ENCODE measurements at places on chromosomes 6 and 20.

DNA sequence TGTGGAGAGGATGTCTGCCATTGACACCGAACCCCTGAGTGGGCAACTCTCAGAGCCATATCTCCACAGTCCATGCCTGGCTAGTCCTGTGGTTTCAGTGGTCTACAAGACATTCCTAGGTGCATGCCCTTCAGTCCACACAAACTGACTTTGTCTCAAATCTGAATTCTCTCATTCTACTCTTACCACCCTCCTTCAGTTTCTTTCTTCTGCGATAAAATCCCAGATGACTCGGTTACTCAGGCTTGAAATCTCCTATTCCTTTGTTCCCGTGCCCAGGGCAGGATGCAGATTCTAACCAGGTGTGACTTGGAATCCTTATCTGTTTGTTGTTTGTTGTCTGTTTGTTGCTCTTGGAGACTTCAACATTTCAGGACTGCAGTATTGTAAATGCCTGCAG is 9.3 kb downstream of the CDS2 start:
- no peak for DNase-seq

DNA sequence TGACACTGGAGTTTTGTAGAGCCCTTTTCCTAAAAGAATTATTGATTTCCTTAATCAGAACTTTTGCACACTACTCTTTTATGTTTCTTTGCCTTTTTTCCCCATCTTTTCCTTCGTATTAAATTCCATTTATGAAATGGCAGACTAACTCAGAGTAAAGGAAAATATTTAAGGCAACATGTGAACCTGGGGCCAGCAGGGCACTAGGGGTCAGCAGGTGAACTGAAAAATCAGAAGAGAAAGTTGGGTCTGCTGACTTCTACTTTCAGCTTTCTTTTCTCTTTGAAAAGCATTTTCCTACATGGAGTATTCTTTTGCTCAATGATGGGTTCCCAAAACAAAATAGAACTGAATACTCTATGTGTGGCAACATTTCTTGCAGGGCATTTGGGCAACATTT is 226.6 kb upstream of the EXOC2 start:
- no peak for DNase-seq

GRCh38 chr6:54094786-54095185 is 16.5 kb upstream of the MLIP start:
- DNase-seq, result no peak

DNA sequence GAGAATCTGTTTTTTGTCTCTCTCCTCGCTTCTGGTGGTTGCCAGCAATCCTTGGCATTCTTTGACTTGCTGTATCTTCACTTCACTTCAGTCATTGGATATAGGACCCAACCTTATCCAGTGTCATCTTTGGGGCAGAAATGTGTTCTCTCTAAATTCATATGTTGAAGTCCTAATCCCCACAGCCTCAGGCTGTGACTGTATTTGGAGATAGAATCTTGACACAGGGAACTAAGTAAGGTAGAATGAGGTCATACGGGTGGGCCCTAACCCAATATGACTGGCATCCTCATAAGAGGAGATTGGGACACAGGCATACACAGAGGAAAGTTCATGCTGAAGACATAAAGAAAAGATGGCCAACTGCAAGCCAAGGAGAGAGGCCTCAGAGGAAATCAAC is 51.9 kb upstream of the TPD52L1 start:
- DNase-seq, result peak; percentile 38

GRCh38 chr6:23735151-23735550 is 390.9 kb upstream of the NRSN1 start:
- DNase-seq, result no peak

Measured in erythroblast (primary cell).